ENCODE measurements at places on chromosomes 16 and 17.
A peak's percentile ranks its signal among the peaks of the same experiment; 100 is the strongest.

DNA sequence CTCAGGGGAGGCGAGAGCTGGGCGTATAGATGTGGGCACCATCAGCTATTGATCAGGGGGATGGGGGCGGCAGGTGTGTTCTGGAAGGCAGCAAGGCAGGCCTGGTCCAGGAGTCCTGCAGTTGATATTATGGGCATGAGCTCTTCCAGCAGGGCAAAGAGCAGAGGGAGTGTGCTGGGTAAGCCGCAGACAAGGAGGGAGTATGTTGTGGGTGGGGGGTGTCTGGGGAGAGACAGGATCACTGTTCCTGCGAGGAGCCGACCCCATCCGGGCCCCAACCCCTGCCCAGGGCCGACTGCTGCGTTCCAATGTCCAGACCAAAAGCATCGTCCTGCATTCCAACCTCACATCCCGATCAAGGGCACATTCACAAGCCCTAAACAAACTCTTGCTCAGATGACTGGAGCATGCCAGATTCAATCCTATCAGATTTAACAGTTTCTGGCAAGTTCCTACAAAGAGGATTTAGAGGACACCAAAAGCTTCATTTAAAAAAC, 9.2 kb downstream of the MXRA7 start:
- DNase-seq, result no peak

DNA sequence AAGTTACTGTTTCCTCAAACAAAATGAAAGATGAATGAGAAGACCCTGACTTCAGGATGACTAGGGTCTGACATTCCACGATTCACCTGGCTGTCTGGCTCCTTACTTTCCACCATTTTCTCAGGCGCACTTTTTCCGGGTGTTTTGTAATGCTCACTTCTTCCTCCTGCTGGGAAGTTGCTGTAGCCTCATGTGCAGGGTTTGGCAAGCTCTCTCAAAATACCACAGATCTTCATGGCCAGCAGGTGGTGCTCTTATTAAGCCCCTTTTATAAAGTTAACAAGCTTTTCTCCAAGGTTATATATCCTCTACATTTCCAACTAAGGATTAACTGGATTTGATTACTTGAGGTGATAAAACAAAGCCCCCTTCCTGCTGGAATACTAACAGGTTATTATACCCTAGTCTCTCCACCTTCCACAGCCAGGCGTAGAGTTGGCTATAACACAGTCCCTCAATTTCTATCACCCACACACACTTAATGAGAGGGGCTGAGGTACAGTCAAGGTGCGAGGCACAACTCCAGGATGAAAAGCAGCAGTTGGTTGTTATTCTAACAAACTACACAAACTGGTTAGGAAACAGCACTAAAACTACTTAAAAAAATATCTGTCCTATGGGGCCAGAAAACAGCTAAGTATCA, 45.4 kb downstream of the STH start:
- DNase-seq, result peak; percentile 94

DNA sequence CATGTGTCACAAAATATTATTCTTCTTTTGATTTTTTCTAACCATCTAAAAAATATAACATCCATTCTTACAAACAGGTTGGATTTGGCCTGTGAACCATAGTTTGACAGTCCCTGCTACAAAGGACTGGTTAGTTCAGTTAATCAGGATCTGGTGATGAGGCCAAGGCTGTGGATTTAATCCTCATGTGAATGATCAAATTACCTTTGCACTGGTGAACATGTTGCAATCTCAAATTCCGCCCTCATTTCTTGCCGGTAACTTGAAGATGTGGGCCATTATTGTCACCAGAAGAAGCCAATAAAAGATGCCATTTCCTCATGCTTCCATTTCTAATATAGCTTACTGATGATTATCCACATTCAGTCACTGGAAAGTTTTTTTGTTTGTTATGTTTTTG, 35.3 kb upstream of the YPEL2 start:
- no peak for DNase-seq

DNA sequence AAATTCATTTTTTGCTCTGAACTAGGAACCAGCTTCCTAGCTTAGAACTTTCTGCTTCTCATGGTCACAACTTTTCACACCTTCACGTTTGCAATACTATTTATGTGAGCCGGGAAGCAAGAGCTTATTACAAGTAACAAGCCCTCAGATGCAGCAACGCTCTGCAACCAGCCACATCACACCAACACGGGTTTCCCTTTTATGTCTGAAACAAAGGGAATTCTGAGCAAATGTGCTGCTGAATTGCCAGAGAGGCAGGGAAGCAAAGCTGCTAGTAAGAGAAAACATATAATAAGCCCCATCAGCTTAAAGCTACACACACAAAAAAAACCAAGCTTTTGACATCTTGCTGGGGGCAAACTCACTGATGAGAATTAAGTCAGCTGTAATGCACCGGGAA, 122.2 kb downstream of the SLC39A11 start:
- DNase-seq, result no peak

DNA sequence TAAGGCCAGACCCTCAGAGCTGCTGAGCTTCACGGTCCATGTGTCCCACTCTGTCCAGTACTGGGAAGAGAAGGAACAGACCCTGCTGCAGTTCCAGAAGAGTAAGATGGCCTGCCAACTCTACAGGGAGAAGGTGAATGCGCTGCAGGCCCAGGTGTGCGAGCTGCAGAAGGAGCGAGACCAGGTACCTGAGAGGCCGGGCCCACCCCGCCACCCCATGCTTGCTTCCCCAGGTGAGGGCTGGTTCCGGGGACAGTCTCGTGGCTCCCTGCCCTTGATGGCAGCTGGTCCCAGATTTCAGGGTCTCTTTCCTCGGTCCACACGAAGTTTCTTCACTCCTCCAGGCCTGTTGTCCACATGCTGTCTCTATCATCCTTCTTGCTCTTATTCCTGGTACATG, 20.9 kb downstream of the CARD14 start:
- no peak for DNase-seq

- no peak for DNase-seq
Observed at GRCh38 chr17:82882715-82883418, 43.0 kb upstream of the ZNF750 start.

DNA sequence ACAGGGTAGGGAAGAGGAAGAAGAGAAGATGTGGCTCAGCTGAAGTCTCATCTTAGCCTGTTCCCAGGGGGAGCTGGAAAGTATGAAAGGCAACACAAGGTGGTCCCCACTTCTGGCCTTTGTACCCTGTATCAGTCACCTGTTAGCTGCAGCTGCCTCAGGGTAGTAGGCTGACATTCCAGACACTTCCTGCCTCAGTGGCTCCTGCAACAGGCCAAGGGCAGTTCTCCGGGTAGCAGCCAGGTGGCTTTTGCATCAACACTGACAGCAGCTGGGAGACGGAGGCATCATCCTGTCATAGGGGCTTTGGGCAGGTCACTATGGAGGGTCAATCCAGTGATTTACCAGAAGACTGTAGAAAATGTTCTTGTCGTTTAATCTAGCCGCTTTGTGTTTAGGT, 124.0 kb downstream of the RGS9 start:
- DNase-seq, result no peak

DNA sequence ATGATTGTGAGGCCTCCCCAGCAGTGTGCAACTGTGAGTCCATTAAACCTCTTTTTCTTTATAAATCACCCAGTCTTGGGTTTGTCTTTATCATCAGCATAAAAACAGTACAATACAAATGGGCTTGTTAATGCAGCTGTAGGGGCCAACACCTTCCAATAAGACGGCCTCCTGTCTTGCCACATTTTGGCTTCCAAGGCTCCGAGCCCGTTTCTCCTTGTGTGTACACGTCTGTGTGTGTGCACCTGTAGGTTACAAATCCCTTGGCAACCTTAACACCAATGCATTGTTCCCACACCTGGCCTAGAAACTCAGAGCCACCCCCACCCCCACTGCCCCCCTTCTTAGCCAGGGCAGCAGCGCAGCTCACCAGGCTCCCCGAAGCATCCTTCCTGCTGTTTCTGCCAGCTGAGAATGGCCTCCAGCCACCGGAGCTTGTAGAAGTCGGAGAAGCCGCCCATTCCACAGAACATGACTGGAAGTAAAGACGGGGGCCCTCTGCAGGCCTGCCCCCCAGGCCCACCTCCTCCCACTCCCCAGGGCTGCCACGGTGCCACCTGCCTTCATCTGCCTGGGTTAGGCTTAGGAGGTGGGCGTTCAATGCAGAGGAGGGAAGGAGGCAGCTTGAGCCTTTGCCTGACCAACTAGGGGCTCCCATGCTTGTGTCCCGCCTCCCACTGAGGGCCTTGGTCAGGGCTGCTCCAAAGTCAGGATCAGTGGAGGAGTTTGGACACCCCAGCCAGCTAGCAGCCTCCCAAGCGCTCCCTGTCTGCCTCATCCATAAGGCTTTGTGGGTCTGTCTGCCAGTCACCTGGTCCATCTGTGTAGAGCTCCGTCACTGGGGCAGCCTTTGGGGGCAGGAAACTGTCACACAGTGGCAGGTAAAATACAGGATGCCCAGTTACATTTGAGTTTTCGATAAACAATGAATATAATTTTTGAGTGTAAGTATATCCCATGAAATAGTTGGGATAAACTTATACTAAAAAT, 10.6 kb downstream of the C16orf89 start:
- no peak for DNase-seq

- no peak for DNase-seq
Observed at GRCh38 chr17:60163108-60163784, 13.5 kb downstream of the CA4 start.

DNA sequence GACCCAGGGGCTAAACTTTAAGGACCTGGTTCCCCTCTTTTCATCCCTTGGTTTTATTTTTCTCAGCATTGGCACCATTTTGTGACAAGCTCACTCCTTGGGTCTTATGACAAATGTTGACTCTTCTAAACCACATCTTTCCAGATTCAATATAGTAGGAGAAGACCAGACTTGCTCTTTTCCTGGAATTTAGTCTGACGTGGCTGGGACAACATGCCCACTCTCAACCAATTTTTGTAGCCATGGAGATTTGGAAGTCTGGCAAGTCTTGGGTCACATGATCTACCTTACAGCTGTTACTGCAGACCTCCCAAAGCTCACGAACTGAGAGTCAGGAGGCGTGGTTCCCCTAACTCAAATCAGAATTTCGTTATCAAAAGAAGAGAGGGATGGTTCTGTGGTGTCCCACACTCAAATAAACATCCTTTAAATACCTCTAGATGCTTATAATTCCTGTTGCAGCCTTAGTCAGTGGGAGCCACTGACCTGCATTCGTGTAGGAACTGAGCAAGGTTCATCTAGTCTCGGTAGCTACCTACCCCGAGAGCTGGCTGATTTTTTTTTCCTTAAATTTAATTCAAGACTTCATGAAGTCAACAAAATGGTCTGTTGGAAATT, 683.5 kb downstream of the MAF start:
- DNase-seq, result no peak

DNA sequence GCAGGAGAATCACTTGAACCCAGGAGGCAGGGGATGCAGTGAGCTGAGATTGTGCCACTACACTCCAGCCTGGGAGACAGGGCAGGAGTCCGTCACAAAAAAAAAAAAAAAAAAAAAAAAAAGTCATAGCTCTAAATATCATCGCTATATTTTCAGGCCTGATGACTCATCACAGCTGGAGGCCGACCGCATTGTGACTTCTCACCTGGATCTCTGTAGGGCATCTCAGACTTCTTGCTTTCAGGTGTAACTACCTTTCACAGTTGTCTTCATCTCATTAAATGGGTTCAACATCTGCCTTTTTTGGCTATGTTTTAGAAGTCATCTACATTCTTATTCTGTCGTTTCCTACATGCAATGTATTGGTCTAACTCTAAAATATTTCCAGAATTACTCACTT, 353.1 kb upstream of the MON1B start:
- DNase-seq, result no peak

DNA sequence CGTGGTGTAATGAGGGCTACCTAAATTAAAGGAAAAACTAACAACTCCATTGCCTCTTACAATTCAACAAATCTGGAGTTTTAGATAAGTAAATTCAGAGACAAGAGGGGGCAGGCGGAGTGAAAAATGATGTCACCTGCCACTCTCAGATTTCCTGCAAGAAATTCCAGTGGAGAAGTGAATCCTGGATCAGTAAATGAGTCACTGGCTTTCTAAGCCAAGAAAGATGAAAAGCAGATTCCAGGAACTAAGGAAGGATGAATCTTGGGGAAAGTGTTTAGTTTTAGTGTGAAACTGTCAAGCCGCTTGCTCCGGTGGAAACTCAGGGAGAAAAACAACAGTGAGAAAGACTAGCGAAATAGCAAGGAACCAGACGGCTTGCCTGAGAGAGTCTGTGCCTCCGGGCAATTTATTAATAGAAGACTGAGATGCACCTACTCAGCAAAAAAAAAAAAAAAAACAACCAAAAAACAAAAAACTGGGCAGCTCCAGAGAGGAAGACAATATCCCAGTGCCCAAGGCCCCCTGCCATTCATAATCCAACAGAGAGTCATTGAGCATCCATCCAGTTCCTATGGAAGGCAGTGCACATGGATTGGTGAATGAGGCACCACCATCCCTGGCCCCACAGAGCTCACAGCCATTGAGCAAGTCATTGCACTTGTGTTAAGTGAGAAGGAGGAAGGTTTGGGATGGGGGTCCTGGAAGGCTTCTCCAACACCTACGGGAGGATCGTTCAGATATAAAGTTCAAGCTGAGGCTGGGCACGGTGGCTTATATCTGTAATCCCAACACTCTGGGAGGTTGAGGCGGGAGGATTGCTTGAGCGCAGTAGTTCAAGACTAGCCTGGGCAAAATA, 12.1 kb upstream of the RIPOR1 start:
- DNase-seq, result no peak

GRCh38 chr16:35628976-35629375, 2169.6 kb downstream of the TP53TG3F start:
- DNase-seq, result no peak

GRCh38 chr17:74945543-74945942, 9.8 kb downstream of the OTOP3 start:
- DNase-seq, result no peak

DNA sequence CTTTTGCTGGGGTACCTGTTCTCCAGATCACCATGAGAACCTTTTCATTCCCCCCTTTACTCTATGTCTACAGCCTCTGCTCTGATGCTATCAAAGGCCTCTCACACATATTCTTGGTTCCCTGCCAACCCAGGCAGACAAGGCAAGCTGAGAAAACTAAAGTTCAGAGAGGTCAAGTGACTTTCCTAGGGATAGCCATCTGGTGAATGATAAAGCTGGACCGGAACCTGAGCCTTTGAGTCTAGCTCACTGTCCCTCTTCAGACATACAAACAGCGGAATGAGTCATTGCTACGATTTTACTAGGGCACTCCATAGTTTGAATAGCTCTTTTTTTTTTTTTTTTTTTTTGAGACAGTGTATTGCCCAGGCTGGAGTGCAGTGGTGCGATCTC, 73.3 kb downstream of the XYLT1 start:
- no peak for DNase-seq

DNA sequence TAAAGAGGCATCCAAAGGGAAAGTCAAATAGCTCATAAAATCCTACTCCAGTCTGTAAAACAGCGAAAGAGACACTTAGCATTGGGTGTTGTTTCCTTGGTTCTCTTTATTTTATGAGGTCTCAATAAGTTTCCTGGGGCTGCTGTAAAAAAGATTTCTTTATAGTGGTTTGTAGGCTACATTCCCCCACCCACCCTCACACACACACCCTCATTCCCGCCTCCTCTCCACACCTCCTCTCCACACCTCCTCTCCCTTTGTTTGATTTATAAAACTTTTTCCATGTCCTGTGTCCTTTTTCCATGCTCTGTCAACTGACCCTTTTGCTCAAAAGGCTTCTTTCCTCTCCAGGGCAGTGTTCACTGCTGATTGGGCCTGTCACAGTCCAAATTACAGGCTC, 178.9 kb upstream of the SOX9 start:
- DNase-seq, result no peak
